ENCODE measurements at places on chromosomes 11 and 22.

GRCh38 chr11:22192289-22192641 lies 620 bp upstream of the ANO5 start:
- DNase-seq: no peak

- DNase-seq: no peak
Measured at GRCh38 chr11:118660681-118661424, 18.6 kb downstream of the TREH start.

DNA sequence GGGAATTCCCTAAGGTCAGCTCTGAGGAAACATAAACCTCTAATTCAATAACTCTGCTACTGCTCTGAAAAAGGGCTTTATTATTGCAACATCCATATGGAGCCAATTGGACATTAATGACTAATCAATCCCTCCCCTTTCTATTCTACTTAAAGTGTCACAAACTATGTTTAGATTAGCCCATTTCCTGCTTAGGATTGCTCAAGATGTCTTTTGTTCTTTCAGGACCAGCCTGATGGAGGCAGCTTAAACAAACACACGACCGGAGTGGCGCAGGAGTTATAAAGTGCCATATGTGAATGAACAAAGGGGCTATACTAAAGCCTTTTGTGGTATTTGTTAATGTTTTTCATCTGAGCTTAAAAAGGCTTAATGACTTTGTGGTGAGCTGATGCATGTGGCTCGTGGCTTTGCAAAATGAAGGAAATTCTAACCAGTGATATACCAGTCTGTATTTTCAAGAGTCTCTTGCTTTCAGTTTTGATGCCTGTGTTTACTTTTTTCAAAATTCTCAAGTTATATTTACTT lies 354.4 kb downstream of the SOX6 start:
- DNase-seq: no peak

GRCh38 chr11:19924311-19924710 lies 211.7 kb downstream of the NAV2 start:
- DNase-seq: no peak

DNA sequence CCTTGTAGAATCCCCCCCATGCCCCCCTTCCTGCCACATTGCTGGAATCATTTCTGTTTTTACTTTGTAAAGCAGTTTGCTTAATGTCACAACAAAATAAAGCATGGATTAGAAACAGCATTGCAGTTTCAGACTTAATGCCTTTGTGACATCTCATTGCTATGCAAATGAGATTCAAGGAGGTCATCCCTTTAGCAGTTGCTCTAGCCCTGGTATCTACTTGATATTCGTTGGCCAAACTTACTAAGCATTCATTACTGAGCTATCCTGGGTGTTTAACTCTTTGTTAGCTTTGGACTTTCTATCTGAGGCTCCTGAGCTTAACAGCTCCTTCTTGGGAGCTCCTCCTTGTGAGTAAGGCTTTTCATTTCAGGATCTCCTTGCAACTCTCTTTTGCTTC lies 16.3 kb downstream of the FAT3 start:
- no peak for DNase-seq

DNA sequence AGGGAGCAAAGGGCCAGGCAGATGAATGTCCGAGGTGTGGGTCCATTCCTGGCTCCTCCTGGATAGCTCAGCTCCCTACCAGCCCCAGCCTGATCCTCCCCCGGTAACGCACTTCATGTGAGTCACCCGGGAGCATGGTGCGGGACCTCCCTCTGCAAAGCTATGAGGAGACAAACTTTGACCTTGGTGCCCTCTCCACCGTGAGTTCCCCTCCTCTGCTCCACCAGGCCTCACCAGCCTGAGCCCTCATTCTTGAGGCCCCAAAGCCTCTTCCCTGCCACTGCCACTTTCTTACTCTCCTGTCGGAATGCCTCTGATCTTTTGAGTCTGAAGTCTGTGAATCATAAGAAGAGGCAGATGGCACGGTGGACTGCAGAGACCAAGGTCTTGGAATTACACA lies 37.4 kb upstream of the CD82 start:
- DNase-seq: no peak

DNA sequence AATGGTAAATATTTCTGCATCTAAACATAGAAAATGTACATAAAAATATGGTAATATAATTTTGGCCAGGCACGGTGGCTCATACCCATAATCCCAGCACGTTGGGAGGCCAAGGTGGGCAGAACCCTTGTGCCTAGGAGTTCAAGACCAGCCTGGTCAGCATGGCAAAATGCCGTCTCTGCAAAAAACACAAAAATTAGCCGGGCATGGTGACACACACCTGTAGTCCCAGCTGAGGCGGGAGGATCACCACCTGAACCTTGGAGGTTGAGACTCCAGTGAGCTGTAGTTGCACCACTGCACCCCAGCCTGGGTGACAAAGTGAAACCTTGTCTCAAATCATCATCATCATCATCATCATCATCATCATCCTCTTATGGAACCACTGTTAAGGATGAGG lies 230.6 kb upstream of the NCAM1 start:
- no peak for DNase-seq

DNA sequence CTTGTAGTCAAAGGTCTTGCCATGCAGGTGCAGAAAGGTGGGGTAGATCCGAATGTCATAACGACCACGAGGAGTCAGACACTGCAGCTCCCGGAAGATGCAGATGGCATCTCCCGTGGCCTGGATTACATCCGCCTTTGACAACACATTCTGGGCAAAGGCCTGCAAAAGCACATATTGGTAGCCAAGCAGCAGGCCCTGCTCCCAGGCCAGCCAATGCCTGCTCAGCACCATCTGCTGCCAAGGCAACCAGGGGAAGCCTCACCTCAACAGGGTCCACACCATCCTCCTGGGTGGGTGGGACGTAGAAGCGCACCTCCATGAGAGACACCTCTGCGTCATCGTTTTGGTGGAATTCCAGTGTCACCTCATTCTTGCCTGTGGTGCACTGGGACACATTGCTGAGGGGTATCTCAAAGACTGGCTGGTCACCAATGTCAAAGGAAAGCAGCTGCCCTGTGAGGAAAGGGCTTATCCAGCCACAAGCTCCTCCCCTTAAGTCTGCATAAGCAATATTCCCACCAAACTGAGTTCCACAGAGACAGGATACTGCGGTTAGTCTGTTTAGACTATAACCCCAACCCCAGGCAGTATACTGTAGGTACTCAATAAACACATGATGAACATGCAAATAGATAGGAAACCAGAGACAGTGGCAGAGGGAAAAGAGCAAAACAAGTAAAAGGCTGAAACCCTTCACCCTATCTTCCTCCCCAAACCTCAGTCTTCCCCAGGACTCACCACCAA lies 2.8 kb downstream of the SSRP1 start:
- no peak for DNase-seq

- DNase-seq: no peak
Measured at GRCh38 chr22:35534091-35534490, 6.5 kb upstream of the RASD2 start.

- no peak for DNase-seq
Measured at GRCh38 chr11:15062599-15062998, 10.8 kb upstream of the CALCB start.

Measured in iPS DF 19.7 (cell line).